ENCODE measurements at places on chromosomes 3 and 15.

GRCh38 chr3:149559525-149559924 is 85.0 kb downstream of the TM4SF4 start:
- H3K36me3 ChIP-seq: no peaks in the 10 kb centered on the region
- no peak overlapping the region for H3K4me3 ChIP-seq
- H3K27me3 ChIP-seq: no peaks in the 10 kb centered on the region

DNA sequence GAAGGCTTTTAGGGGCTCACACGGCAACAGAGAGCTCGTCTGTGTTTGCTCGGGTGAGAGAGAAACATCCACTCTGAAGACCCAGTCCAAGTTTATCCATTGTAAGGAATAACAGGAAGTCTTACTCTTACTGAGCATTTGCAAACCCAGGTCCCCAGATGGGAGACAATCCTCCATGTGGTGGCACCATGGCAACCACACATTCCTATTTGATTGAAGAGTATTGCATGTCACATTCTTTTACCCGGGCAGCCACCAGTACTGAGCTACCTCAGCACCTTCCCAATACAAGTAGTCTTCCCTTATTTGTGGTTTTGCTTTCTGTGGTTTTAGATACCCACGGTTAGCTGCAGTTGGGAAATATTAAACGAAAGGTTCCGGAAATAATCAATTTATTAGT is 302.9 kb upstream of the RASGRP1 start:
- no peak overlapping the region for H3K27ac ChIP-seq
- H3K4me3 ChIP-seq: no peak overlapping the region
- H3K27me3 ChIP-seq: peaks cover 2% of the 10 kb centered on the region
- no peaks in the 10 kb centered on the region for H3K4me1 ChIP-seq
- no peak for DNase-seq

DNA sequence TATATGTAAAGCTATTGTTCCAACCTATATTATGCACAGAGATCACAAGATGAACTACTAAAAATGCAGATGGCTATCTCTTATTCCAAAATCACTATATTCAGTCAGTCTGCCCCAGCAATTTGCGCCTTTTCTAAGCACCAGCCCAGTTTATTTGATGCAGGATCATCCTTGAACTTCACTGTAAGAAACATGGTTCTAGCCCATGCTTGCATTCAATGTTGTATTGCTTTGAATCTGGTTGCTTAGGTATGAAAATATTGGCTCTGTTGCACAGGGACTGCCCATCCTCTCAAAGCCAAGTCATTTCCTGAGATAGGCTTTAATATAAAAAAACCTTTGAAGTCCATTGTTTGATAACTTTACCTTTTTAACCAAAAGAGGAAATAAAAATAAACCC is 170.5 kb upstream of the LRIG1 start:
- no peaks in the 10 kb centered on the region for H3K4me1 ChIP-seq
- no peaks in the 10 kb centered on the region for H3K27me3 ChIP-seq
- no peak for DNase-seq
- H3K36me3 ChIP-seq: no peaks in the 10 kb centered on the region
- no peak overlapping the region for H3K4me3 ChIP-seq

- H3K4me3 ChIP-seq: no peak overlapping the region
- H3K27me3 ChIP-seq: no peaks in the 10 kb centered on the region
- H3K36me3 ChIP-seq: peaks cover 14% of the 10 kb centered on the region
- H3K27ac ChIP-seq: no peak overlapping the region
- no peak for DNase-seq
Measured at GRCh38 chr3:33004961-33005360, 53.5 kb downstream of the CCR4 start.

DNA sequence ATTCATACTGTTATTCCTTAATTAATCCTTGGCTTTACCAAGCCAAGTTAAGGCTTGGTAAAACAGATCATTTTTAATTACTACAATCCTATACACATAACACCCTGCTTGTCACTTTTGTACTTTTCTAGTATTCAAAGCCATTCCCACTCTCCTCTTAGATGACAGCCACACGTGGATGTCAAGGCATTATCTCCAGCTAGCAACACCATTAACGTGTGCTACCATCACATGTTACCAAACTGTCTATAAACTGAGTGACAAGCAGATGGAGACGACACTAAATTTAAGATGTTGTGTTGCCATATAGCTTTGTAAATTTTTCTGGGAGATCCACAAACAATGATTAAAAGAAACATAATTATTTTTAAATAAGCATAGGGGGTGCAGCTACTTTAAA is 103.7 kb downstream of the UACA start:
- no peaks in the 10 kb centered on the region for H3K27me3 ChIP-seq
- no peaks in the 10 kb centered on the region for H3K4me1 ChIP-seq
- peaks cover 13% of the 10 kb centered on the region for H3K36me3 ChIP-seq
- no peak overlapping the region for H3K4me3 ChIP-seq
- no peak overlapping the region for H3K27ac ChIP-seq
- no peak for DNase-seq

DNA sequence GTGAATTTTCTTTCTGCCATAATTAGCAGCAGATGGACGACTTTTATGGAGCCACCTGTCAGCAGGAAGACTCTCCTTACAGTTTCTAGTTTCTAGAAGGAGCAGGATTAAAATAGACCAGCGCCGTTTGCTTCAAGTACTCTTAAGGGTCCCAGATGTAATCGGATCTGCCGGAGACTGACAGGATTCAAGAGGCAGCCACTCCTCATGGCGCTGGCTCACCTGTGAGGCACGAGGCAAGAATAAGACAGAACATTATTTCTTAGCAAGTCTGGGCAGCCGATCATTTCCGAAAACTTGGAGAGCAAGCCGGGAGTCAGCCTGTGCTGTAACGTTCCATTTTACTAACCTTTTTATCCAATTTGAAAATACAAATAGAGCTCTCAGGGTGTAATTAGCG is 410.4 kb upstream of the RORA start:
- no peaks in the 10 kb centered on the region for H3K4me1 ChIP-seq
- H3K36me3 ChIP-seq: no peaks in the 10 kb centered on the region
- H3K27me3 ChIP-seq: no peaks in the 10 kb centered on the region
- no peak overlapping the region for H3K27ac ChIP-seq
- no peak for DNase-seq
- no peak overlapping the region for H3K4me3 ChIP-seq

GRCh38 chr3:32872487-32873382 is 54.9 kb downstream of the TRIM71 start:
- H3K4me3 ChIP-seq: peak overlapping the region; percentile 2
- DNase-seq: no peak
- peaks cover 50% of the 10 kb centered on the region for H3K36me3 ChIP-seq

- H3K4me1 ChIP-seq: no peaks in the 10 kb centered on the region
- H3K27ac ChIP-seq: no peak overlapping the region
- no peaks in the 10 kb centered on the region for H3K36me3 ChIP-seq
- H3K4me3 ChIP-seq: no peak overlapping the region
Measured at GRCh38 chr3:131406274-131406673, 24.7 kb downstream of the NUDT16 start.

DNA sequence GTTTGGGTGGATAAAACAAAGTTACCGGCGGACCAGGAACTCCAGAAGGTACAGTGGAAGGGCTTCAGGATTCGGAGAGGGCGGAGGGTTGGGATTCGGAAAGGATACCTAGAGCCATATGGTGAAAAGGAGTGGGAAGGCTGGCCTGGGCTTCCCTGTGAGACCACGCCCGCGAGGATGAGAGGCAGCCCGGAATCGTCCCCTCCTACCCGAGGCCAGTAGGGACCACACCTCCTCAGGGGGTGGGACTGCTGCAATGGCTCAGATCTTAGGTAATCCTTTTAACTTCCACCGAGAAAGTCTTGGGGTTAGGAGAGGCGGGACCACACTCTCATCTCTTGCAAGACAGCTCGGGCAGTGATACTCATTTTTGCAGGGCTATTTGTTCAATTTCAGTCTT is 511.3 kb downstream of the OCA2 start:
- no peak overlapping the region for H3K27ac ChIP-seq
- H3K4me3 ChIP-seq: peak overlapping the region; percentile 21
- DNase-seq: peak; percentile 95
- H3K27me3 ChIP-seq: no peaks in the 10 kb centered on the region
- no peaks in the 10 kb centered on the region for H3K36me3 ChIP-seq
